ENCODE measurements at places on chromosomes 4 and X. TPM values are rescaled to one million over a fixed set of nuclear protein-coding genes. Genes with fewer than 3 reads are reported as not detected.
A peak's percentile ranks its signal among the peaks of the same experiment; 100 is the strongest.

- no peaks in the 10 kb centered on the region for H3K27me3 ChIP-seq
- no peaks in the 10 kb centered on the region for H3K4me1 ChIP-seq
- no peak for DNase-seq
- no peak overlapping the region for H3K4me3 ChIP-seq
- H3K27ac ChIP-seq: no peak overlapping the region
Measured at GRCh38 chr4:161356351-161356750, 807.4 kb downstream of the FSTL5 start.

- no peak overlapping the region for H3K4me3 ChIP-seq
- no peak for DNase-seq
- H3K36me3 ChIP-seq: no peaks in the 10 kb centered on the region
- H3K4me1 ChIP-seq: no peaks in the 10 kb centered on the region
Measured at GRCh38 chr4:41169256-41169800, 45.0 kb downstream of the APBB2 start.

GRCh38 chr4:17854036-17854435 is 43.3 kb downstream of the NCAPG start:
- no peak for DNase-seq
- H3K27me3 ChIP-seq: no peaks in the 10 kb centered on the region
- H3K4me1 ChIP-seq: no peaks in the 10 kb centered on the region
- H3K36me3 ChIP-seq: no peaks in the 10 kb centered on the region

- H3K27me3 ChIP-seq: no peaks in the 10 kb centered on the region
- H3K4me1 ChIP-seq: no peaks in the 10 kb centered on the region
- no peak overlapping the region for H3K27ac ChIP-seq
- H3K4me3 ChIP-seq: no peak overlapping the region
- DNase-seq: peak; percentile 43
Measured at GRCh38 chrX:107619885-107620322, 8.4 kb upstream of the PRPS1 start.

DNA sequence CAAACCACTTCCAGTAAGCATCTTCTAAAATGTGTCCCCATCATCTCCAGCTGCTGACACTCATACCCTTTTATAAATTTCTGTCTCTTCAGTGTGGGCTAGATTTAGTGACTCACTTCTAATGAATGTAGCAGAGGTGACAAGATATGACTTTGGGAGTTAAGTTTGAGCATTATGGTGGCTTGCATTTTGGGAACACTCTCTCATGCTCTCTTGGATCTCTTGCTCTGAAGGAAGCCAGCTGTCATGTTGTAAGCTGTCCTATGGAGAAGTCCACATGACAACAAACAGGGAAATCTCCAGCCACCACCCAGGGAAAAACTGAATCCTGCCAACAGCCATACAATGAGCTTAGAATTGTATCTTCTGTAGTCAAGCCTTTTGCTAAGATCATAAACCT is 691.3 kb upstream of the PCDH7 start:
- no peaks in the 10 kb centered on the region for H3K36me3 ChIP-seq
- no peaks in the 10 kb centered on the region for H3K27me3 ChIP-seq
- DNase-seq: no peak
- no peak overlapping the region for H3K27ac ChIP-seq
- no peak overlapping the region for H3K4me3 ChIP-seq

GRCh38 chr4:139606579-139607501 is 50.8 kb upstream of the SETD7 start:
- no peaks in the 10 kb centered on the region for H3K4me1 ChIP-seq
- H3K27me3 ChIP-seq: no peaks in the 10 kb centered on the region
- H3K36me3 ChIP-seq: no peaks in the 10 kb centered on the region
- H3K27ac ChIP-seq: no peak overlapping the region

GRCh38 chrX:129998021-129998420 is 15.6 kb downstream of the BCORL1 start:
- DNase-seq: no peak
- H3K27ac ChIP-seq: no peak overlapping the region
- H3K4me3 ChIP-seq: no peak overlapping the region
- no peaks in the 10 kb centered on the region for H3K36me3 ChIP-seq
- H3K4me1 ChIP-seq: no peaks in the 10 kb centered on the region

GRCh38 chr4:25075129-25075528 is 44.4 kb upstream of the LGI2 start:
- no peak for DNase-seq
- no peak overlapping the region for H3K4me3 ChIP-seq
- H3K4me1 ChIP-seq: peaks cover 19% of the 10 kb centered on the region
- H3K27me3 ChIP-seq: no peaks in the 10 kb centered on the region

- no peaks in the 10 kb centered on the region for H3K4me1 ChIP-seq
- H3K27me3 ChIP-seq: no peaks in the 10 kb centered on the region
- H3K4me3 ChIP-seq: no peak overlapping the region
- peak overlapping the region; percentile 2 for H3K27ac ChIP-seq
Measured at GRCh38 chrX:129462707-129463106, 60.6 kb downstream of the SMARCA1 start.

- no peaks in the 10 kb centered on the region for H3K27me3 ChIP-seq
- H3K4me3 ChIP-seq: no peak overlapping the region
- H3K4me1 ChIP-seq: no peaks in the 10 kb centered on the region
- H3K36me3 ChIP-seq: no peaks in the 10 kb centered on the region
Measured at GRCh38 chr4:105088110-105088879, 58.4 kb upstream of the TET2 start.

DNA sequence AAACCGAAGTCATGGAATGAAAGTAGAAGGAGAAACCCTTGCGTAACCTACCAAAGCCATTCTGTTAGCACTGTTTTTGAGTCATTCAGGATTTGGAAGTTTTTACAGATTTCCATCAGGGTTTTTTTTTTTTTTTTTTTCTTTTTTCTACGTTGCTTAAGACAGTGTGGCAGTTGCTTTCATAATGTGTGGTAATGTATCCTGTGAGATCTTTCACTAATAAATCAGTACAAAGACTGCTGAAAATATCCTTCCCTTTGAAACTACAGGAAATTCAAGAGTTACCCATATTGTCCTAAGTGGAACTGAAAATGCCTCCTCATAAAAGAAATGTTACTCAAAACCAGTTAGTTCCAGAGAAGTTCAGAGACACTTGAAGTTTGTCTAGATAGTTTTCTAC is 137.8 kb downstream of the RAPGEF2 start:
- no peak for DNase-seq
- H3K27ac ChIP-seq: no peak overlapping the region
- H3K4me1 ChIP-seq: peaks cover 3% of the 10 kb centered on the region
- peaks cover 6% of the 10 kb centered on the region for H3K36me3 ChIP-seq

GRCh38 chrX:95754411-95754810 is 930.2 kb upstream of the DIAPH2 start:
- no peaks in the 10 kb centered on the region for H3K4me1 ChIP-seq
- H3K36me3 ChIP-seq: no peaks in the 10 kb centered on the region
- no peak for DNase-seq
- H3K27ac ChIP-seq: no peak overlapping the region
- H3K27me3 ChIP-seq: no peaks in the 10 kb centered on the region
- no peak overlapping the region for H3K4me3 ChIP-seq

- no peak for DNase-seq
- no peaks in the 10 kb centered on the region for H3K27me3 ChIP-seq
- H3K4me3 ChIP-seq: no peak overlapping the region
- no peaks in the 10 kb centered on the region for H3K36me3 ChIP-seq
Measured at GRCh38 chr4:170005472-170005871, 20.7 kb downstream of the MFAP3L start.

DNA sequence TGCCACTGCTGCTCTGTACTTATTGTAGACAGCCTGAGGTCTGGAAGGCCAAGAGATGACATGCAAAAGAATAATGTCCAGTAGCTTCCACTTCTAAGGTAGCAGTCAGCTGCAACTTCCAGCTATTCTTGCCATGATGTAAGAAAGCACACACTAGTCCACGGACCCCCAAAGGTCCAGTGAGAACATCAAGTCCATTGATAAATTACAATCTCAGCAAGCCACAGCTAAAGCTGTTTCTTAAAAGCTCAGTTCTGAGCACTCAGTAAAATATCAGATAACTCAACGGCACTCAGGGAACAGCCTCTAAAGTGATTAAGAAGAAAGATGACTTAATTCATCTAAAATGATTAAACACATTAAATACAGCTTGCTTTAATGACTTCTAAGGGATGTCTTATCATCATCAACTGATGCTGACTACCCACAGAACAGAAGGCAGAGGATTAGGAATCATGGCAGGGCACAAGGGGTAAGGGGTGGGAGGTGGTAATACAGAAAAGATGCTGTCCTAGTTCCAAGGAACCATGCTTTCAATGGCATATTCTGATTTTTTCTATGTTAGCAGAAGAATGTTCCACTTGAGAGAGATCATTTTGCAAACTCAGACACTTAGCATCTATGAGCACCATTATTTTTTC is 99.1 kb upstream of the CBR4 start:
- no peak for DNase-seq
- no peaks in the 10 kb centered on the region for H3K36me3 ChIP-seq
- H3K4me3 ChIP-seq: no peak overlapping the region
- H3K27me3 ChIP-seq: peaks cover 18% of the 10 kb centered on the region
- H3K27ac ChIP-seq: no peak overlapping the region

- peaks cover 9% of the 10 kb centered on the region for H3K27me3 ChIP-seq
- no peak overlapping the region for H3K27ac ChIP-seq
- H3K4me1 ChIP-seq: no peaks in the 10 kb centered on the region
Measured at GRCh38 chr4:2051086-2051485, 8.0 kb upstream of the NAT8L start.

- H3K36me3 ChIP-seq: no peaks in the 10 kb centered on the region
- H3K4me1 ChIP-seq: no peaks in the 10 kb centered on the region
- no peak overlapping the region for H3K27ac ChIP-seq
- no peak for DNase-seq
- no peaks in the 10 kb centered on the region for H3K27me3 ChIP-seq
Measured at GRCh38 chr4:99221980-99222379, 2.9 kb upstream of the ADH6 start.

GRCh38 chrX:45751156-45751555 is 550.5 kb upstream of the DIPK2B start:
- no peak overlapping the region for H3K4me3 ChIP-seq
- no peak for DNase-seq
- H3K4me1 ChIP-seq: no peaks in the 10 kb centered on the region
- H3K36me3 ChIP-seq: no peaks in the 10 kb centered on the region
- H3K27me3 ChIP-seq: no peaks in the 10 kb centered on the region

DNA sequence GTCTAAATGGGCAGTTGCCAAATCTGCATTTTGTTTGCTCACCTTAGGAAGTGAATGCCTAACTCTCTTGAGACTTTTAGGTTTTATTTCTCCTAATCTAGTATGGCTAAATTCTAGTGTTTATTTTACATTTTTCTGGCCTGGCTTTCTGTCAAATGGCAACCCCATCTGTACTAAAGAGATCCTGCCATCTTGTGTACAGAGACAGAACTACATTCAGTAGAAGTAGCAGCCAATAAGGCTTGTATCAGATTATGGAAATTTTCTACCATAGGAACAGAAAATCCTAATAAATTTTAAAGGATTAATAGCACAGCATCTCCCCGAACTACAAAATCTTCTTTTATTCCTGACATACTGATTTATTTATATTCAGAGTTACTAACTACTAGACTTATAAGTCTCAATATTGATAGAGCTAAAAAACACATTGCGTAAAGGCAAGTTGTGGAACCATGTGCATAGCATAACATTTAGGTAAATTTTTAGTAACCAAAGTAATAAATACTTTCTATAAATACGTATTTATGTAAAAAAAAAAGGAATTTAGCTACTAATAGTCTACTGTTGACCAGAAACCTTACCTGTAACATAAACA is 45.5 kb downstream of the TMEM144 start:
- H3K27me3 ChIP-seq: no peaks in the 10 kb centered on the region
- no peak overlapping the region for H3K27ac ChIP-seq
- H3K4me3 ChIP-seq: no peak overlapping the region
- peak; percentile 76 for DNase-seq
- H3K4me1 ChIP-seq: no peaks in the 10 kb centered on the region
- H3K36me3 ChIP-seq: no peaks in the 10 kb centered on the region

- H3K4me1 ChIP-seq: no peaks in the 10 kb centered on the region
- no peaks in the 10 kb centered on the region for H3K36me3 ChIP-seq
- no peak overlapping the region for H3K4me3 ChIP-seq
- no peak overlapping the region for H3K27ac ChIP-seq
Measured at GRCh38 chr4:24674279-24674678, 89.9 kb upstream of the DHX15 start.

DNA sequence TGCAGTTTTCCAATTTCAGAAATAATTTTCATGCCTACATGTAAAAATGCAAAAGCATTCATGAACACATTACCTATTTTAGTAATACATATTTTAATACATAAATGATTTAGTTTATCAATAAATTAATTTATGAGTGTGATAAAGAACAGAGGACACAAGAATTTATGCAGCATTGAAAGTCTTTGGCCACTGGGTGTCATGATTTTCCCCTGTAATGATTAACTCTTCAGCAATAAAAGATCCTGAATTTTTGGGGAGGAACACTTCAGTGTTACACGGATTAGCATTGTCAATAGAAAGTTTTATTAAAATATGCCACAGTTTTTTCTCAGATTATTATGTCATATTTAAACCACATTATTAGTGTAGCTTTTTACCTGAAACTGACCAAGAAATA is 8.6 kb upstream of the VCX2 start:
- H3K27ac ChIP-seq: no peak overlapping the region
- no peaks in the 10 kb centered on the region for H3K27me3 ChIP-seq
- H3K4me1 ChIP-seq: no peaks in the 10 kb centered on the region
- no peak overlapping the region for H3K4me3 ChIP-seq
- H3K36me3 ChIP-seq: no peaks in the 10 kb centered on the region

DNA sequence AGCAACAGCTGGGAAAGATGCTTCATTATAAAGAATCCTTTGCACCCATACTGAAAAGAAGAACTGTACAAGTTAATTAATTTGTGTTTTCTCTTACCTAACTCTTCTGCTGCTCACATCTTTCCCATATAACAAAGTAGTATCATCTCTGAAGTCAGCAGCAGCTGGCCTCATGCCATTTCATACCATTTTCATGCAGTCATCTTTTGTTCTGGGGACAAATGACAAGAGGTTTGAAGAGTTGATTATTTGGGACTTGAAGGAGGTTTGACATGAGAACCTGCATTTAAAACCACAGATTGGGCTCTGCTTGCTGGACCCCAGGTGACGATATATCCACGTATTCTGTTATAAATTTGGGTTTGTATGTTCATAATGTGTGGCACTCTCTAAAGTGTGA is 430.3 kb downstream of the SPRY1 start:
- no peak overlapping the region for H3K4me3 ChIP-seq
- peak; percentile 68 for DNase-seq
- no peaks in the 10 kb centered on the region for H3K27me3 ChIP-seq

DNA sequence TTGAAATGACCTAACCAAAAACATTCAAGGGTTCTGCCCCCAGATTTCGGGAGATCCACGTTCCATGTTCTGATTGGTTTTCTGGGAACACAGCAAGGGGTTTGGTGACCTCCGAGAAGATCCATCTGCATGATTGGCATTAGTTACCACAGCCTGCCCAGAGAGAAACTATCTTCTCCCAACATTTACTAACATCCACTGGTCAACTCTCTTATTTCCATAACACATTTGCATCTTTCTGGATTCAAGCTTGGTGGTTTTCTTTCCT is 15.6 kb downstream of the SHOX start:
- H3K27me3 ChIP-seq: peaks cover 78% of the 10 kb centered on the region
- no peak overlapping the region for H3K4me3 ChIP-seq
- H3K4me1 ChIP-seq: no peaks in the 10 kb centered on the region
- no peak overlapping the region for H3K27ac ChIP-seq

The SPANXD gene
- polyA plus RNA-seq: not detected

The TRIM75 gene
- not detected for polyA plus RNA-seq

The MAGEA1 gene
- polyA plus RNA-seq: not detected

The CXCL10 gene
- polyA plus RNA-seq: not detected

The OTC gene
- polyA plus RNA-seq: not detected

The FAT4 gene
- polyA plus RNA-seq: 1.0 TPM

The TMPRSS11A gene
- not detected for polyA plus RNA-seq

The TMPRSS11F gene
- polyA plus RNA-seq: not detected

The BEX3 gene
- 2,140 TPM for polyA plus RNA-seq

The ART3 gene
- polyA plus RNA-seq: 2.4 TPM

The TSPAN6 gene
- polyA plus RNA-seq: 175 TPM

The NAA11 gene
- polyA plus RNA-seq: not detected

The SPRY1 gene
- 35.9 TPM for polyA plus RNA-seq
